ENCODE measurements at places on chromosomes 5 and 9.

DNA sequence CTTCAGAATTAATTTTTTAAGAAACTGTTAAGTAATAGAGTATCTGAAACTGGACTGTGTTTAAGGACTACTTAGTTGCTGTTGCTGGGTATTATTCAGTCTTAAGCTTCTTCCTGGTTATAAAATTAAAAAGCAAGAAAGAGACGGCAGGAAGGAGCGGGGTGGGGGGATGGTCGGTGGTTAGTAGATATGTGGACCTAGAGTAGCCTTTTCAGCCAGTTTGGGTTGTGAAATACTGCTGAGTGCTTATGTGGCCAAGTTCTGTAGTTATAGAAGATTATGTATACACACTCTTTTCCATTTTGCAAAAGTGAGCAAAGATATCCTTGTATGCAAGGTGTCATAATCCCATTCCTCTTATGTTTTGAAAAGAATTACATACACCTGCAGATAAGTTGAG, 28.5 kb downstream of the TRIO start:
- no peak for DNase-seq

DNA sequence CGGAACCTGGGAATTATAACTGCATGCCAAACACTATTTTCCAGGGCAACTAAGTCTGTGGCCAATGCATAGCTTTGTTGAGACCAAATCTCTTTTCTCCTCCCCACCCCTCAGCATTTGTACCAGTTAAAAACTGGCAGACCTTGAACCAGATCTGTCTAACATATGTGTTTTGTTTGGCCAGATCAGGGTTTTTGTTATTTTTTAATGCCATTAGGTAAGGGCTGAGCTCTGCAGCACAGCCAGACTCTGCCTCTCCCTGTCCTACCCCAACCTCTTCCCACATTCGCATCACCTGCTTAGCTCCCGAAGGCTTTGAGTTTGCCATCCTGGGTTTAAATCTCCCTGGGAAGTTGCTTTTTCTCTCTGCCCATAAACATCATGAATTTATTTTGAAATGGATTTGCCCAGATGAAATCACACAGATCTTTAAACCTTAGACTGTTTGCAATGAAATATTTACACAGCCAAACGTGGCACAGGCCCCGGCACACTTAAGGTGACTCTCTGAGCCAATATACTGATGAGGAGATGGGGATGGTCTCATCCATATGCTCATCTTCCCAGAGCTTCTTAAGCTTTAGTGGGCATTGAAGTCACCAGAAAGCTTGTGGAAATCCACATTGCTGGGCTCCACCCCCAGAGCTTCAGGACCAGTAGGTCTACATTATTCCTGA, 54.0 kb upstream of the ALDH1B1 start:
- DNase-seq, result no peak

DNA sequence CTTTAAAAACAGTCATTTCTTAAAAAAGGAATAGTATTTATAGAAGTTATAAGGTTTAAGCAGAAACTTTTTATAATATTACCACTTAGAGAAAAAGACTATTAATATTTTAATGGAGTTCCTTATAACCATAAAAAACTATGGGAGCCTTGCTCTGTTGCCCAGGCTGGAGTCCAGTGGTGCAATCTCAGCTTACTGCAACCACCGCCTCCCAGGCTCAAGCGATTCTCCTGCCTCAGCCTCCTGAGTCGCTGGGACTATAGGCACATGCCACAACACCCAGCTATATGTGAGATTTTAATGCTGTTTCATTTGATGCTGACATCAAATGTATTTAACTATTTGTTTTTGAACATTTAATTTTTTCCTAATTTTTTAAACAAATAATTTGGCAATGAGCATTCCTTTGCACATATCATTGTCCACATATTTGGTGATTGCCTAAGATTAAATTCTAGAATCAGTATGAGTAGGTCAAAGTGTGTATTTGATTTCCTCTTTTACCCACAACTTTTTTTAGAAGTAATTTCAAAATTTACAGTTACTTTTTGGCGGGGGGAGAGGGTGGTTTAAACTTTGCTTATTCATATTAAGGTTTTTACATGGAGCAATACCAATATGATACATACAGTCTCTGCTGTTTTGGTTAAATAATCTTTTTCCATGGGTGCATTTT, 235.5 kb downstream of the ARHGEF28 start:
- no peak for DNase-seq

DNA sequence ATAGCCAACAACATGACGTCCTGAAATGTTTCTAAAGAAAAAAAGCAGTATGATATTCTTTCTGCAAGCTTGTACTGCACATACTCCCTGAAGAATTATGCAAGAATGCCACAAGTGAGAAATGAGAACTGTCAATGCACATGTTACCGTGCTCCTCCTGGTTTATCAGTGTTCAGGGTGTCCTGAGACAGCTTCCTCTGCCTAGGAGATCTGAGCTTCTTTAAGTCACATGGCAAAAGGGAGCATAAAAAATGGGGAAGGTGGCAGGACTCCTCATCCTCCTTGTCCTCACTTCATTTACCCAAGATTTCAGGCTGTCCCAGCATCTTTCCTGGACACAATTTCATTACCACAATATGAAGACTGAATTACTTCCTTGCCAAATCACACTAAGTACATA, 238.2 kb downstream of the GLIS3 start:
- DNase-seq, result no peak

GRCh38 chr5:139425497-139425896, 13.8 kb downstream of the DNAJC18 start:
- no peak for DNase-seq

GRCh38 chr9:85151162-85151561, 481.6 kb downstream of the NTRK2 start:
- DNase-seq, result no peak

- no peak for DNase-seq
These were observed 173.3 kb downstream of the DENND1A start for GRCh38 chr9:123756484-123757106.

- DNase-seq, result no peak
These were observed 97.6 kb upstream of the SPRY4 start for GRCh38 chr5:142422429-142422828.

DNA sequence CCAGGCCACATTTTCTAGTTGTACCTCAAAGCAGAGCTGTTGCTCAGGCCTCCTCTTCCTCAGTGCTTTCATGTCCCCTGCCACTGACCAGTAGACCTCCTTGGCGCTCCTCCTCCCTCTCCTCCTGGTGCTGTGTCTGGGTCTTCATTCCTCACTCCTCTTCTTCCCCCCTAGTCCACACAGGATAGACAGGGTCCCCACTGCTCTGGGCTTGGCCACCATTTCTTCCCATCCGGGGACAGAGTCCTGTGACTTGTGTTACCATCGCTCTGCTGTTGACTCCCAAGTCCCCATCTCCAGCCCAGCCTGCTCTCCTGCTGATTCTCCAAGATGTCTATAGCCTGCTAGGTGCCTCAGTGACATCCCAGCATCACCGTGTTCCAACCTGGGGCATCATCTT, 88.2 kb upstream of the HRH2 start:
- no peak for DNase-seq

DNA sequence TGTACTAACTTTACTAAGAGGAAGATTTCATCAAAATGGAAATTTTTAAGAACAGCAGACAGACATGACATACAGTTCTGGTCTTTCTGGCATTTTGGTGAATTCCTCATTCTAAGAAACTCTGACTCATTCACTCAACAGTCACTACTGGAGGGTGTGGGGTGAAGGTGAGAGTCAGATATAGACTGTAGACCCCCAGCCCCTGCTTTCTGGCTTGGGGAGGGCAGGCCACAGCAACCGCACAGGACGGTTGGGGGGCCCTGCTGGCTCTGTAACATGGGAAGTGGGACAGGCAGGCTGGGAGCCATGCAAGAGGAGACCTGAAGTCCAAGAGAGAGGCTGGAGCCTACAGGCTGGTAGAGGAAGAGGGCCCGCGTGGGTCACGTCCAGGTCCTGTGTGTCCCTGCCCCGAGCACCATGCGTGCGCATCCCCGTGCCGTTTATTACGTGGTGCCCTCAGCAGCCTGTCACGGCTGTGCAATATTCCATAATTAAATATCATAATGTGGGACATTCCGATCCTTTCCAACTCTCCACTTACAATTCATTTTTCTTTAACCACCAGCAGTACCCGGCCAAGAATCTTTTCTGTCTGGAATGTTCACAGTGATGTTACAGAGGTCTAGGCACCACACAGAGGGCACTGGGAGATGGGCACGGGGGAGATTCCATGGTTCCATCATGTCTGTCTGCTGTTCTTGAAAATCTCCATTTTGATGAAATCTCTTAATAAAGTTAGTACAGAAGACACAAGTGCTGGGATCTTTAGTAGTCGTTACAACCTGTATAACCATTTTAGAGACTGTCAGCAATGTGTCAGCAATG, 75.5 kb downstream of the SEMA4D start:
- no peak for DNase-seq

DNA sequence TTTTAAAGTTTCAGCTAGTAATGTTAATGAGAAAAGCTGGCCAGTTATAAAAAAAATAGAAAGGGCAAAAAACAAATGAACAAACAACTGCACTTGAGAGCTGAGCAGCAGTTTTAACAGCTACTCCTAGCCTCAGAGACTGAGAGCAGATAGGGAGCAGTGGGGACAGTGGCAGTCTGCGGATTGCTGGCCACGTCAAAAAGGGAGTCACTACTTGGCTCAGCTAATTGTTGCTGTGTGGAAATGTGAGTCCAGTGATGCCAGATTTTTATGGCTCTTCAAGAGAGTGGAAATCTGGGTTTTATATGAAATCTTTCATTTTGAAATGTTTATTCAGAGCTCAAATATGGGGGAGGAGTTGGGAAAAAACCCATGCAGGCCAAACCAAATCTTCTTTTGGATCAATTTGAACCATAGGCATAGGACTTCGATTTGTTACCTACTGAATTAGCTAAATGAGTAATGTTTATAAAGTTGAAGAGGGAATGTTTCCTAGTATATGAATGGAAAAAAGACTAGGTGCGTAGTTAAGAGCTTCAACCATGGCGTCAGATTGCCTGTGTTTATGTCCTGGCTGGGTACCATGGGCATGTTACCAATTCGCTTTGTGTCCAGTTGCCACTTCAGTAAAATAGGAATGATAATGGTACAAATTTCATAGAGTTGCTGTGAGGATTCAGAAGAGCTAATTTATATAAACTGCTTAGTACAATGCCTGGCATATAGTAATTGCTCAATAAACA, 102.1 kb downstream of the PAM start:
- no peak for DNase-seq

DNA sequence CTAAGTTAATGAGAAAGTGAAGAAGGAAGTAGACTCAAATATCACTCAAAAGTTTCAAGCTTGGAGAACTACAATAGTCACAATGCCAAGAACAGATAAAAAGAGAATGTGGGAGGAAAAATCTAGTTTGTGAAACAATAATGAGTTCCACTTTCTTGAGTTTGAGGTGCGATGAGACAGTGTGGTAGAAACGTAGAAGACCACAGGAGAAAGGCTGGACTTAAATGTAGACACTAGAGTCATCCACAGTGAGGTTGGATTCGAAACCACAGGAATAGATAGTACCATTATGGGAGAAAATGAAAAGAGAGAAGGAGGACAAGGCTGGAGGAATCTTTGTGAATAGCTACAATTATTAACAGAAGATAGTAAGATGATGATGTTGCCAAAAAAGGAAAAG, 141.1 kb upstream of the LRRTM2 start:
- no peak for DNase-seq

DNA sequence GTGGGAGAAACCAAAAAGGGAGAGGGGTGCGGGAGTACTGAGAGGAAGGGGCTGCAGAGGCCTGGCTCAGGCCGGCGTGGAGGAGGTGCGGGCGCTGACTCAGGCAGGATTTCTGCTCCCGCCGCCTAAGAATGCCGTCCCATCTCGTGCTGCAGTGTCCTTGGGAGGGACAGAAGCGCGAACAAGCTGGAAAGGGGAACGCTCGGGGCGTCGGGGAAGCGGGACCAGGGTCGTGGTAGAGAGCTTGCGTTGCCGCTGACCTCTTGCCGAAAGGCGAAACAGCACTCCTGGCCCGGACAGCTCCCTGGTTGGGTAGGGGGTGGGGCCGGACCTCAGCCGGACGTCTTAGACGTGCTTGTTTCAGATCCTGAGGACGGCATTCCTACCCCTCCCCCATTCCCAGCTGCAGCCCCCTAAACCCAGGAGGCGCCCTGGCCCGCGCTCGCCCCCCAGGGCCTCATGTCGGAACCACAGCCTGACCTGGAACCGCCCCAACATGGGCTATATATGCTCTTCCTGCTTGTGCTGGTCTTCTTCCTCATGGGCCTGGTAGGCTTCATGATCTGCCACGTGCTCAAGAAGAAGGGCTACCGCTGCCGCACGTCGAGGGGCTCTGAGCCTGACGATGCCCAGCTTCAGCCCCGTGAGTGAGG, 1.1 kb downstream of the RELL2 start:
- peak; percentile 92 for DNase-seq

- DNase-seq, result no peak
These were observed 56.7 kb upstream of the CTNNA1 start for GRCh38 chr5:138696501-138696900.

DNA sequence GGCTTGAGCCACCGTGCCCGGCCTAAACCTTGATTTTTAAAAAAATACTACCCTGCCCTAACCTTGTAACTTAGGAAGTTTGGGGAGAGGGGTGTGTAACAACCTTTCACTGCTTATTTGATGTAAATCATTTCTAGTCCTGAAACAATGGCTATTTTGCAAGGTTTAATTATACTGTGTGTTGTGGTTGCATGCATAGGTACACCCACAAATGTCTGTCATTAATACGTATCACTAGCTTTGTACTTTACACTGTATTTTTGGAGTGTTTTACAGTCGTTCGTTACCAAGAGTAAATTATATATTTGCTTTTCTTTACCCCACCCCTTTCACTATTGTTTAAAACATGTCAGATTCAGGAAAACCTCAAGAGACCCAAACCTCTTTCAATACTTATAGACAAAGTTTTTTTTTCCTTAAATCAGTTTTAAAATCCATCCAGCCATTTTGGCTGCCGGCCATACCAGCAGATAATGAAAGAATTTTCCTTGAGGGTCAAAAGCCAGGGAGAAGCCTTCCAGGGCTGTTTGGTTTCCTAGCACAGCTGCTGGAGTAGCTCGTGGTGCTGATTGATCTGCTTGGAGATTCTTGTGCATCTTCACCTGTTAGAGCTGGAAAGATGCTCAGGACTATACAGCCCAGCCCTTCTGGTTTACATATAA, 50.7 kb downstream of the DOCK8 start:
- no peak for DNase-seq

DNA sequence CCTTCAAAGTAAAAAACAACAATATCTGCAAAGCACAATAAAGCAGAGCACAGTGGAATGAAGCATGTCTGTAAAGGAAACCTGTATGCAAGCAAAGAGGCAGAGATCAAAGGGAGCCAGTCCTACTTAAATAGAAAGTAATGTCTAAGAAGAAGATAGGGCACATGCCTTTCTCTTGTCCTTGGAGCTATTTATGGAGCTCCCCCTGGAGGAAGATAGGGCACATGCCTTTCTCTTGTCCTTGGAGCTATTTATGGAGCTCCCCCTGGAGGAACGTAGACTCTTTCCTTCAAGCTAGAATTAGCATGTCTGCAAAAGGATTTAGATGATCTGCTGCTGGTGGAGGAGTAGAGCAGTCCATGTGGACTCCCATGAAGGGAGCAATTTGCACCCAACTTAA, 168.1 kb upstream of the RASEF start:
- DNase-seq, result no peak

- no peak for DNase-seq
These were observed 63.9 kb downstream of the C9orf152 start for GRCh38 chr9:110143950-110144545.

GRCh38 chr9:88529496-88529895, 5.5 kb upstream of the NXNL2 start:
- no peak for DNase-seq

GRCh38 chr9:112193572-112194288, 18.6 kb upstream of the SUSD1 start:
- no peak for DNase-seq

All from iPS-NIHi11 (cell line).